ENCODE measurements at places on chromosomes 13 and 19.

GRCh38 chr19:947707-948539 lies 22.1 kb downstream of the ARID3A start:
- peak; percentile 35 for DNase-seq

- DNase-seq: peak; percentile 95
Observed at GRCh38 chr19:662962-663681, at the start of gene RNF126. RNF126 (minus strand) TSS chr19:663214; CDS start chr19:663121, 93 bp downstream.

DNA sequence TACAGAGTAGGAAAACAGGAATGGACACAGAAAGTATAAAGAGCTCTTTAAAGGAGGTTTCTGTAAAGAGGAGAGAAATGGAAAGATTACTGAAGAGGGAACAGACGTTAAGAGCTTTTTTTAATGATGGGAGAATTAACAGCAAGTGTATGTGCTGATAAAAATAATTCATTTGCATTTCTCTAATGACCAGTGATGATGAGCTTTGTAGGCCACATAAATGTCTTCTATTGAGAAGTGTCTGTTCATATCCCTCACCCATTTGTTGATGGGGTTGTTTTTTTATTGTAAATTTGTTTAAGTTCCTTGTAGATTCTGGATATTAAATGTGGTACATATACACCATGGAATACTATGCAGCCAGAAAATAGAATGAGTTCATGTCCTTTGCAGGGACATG lies 40.0 kb downstream of the MYO16 start:
- no peak for DNase-seq

GRCh38 chr13:78468621-78469020 lies 134.7 kb downstream of the POU4F1 start:
- DNase-seq: no peak

- no peak for DNase-seq
Observed at GRCh38 chr13:96279904-96280303, 190.0 kb downstream of the HS6ST3 start.

- DNase-seq: no peak
Observed at GRCh38 chr19:28292822-28293500, 920.0 kb downstream of the UQCRFS1 start.

GRCh38 chr13:28089065-28089464 lies 11.3 kb downstream of the FLT3 start:
- DNase-seq: no peak

- DNase-seq: no peak
Observed at GRCh38 chr13:51258612-51259548, 36.7 kb downstream of the FAM124A start.

GRCh38 chr13:77811381-77811780 lies 107.2 kb downstream of the EDNRB start:
- no peak for DNase-seq

DNA sequence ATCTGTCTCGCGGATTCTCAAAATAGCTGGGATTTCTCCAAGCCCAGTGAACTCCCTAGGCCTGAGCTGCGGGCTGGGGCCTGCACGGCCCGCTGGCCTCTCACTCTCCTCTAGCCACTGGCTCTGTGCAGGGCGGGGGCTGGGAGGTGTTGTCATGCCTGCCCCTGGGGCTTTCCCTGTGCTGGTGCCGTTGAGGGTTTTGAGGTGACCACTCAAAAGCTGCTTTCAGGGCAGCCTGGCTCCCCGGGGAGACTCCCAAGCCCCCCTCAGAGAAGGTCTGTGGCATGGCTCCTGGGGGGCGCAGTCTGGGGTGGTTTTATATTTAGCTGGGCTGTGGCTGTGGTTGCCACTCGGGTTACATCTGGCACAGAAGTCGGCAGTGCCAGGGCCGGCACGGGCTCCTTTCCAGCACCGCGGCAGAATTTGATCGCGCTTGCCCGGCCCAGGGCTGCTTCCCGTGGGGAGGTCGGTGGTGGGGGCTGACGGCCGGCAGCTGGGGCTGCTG lies 10.0 kb downstream of the NDUFB7 start:
- peak; percentile 43 for DNase-seq

DNA sequence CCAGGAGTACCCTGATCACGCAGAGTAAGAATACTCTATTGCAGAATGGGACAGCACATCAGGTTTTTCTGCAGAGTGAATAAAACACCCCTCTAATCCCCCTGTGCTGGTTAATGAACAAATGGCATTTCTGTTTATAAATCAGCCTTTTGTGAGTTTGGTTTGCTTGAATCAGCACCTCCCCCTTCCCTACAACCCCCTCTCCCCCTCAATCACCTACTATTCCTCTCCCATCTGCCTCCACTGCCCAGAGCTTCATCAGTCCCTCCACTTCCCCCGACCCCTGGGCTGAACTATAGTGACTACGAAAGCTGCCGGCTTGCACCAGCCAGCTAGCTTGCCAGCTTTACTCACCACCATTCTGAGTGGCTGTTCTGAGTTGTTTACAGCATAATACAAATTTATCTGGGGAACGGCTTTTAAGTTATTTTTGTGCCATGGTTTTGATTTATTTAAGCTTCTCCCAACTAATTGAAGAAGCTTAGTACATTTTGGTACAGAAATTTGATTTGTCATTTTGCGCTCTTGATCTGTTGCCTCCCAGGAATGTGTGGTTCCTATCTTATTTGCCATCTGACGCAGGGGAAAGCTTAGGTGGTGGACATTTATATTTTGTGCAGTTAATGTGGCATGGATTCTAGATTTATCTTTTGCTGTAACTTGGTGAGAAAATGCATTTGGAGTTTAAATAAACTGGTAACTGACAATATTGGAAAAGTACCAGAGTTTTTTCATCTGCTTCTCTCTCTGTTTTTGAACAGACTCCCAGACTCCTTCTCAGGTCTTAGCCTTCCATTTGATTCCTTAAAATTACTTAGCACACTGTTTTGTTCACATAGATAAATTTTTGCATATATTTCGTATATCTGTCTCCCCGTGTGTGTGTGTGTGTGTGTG lies 41.7 kb upstream of the WDFY2 start:
- DNase-seq: no peak

- DNase-seq: no peak
Observed at GRCh38 chr13:35768551-35768950, 292.1 kb upstream of the MAB21L1 start.

DNA sequence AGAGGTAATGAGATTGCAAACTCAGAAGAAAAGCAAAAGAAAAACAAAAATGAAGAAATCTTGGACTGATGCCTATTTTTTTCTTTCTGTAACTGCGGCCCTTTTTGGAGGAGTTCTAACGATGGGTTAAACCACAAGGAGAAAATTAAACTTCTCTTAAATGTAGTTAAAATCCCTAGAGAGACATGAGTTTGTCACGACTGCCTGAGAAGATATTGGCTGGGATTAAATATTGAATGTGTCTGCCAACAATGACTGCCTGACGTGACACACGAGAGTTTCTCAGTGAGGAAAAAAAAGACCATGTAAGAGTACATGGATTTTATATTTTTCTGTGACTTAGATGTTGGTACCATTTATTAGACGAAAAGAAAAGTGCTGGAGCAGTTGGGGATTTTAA lies 1013.4 kb downstream of the PCDH9 start:
- no peak for DNase-seq

DNA sequence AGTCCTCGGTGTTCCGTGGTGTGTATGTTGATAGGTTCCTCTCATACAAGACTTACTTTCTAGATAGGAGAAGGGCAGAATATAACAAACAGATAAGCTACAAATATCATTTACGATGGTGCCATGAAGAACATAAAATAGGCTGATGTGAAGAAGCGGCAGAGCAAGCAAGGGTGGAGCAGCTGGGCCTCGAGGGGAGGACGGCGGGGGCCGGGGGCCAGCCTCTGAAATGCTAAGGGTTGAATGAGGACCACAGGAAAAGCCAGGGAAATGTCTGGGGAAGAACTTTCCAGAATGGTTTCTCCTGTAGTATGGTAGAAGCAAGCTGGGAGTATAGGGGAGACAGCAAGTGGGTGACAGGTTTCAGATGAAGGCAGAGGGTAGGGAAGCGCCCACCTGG lies 529.5 kb downstream of the LIG4 start:
- DNase-seq: no peak

DNA sequence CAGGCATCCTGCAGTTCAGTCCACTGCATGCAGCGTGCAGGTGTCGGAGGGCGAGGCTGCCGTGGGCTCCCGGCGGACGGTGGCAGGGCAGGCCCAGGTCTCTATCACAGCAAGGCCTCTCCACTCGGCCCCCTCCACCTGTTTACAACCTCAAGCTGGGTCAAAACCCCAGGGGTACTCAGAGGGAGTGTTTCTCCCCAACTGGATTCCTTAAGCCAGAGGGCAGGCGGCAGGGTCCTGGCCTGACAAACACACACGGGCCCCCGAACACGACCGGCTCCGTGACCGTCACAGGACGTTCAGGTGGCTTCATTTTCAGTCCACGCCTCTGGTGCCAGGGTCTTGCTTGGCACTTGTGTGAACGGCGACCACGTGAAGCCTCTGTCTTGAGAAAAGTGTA lies 23.5 kb downstream of the RASA3 start:
- DNase-seq: no peak

GRCh38 chr19:34217952-34218817 lies 36.2 kb upstream of the GARRE1 start:
- peak; percentile 77 for DNase-seq

DNA sequence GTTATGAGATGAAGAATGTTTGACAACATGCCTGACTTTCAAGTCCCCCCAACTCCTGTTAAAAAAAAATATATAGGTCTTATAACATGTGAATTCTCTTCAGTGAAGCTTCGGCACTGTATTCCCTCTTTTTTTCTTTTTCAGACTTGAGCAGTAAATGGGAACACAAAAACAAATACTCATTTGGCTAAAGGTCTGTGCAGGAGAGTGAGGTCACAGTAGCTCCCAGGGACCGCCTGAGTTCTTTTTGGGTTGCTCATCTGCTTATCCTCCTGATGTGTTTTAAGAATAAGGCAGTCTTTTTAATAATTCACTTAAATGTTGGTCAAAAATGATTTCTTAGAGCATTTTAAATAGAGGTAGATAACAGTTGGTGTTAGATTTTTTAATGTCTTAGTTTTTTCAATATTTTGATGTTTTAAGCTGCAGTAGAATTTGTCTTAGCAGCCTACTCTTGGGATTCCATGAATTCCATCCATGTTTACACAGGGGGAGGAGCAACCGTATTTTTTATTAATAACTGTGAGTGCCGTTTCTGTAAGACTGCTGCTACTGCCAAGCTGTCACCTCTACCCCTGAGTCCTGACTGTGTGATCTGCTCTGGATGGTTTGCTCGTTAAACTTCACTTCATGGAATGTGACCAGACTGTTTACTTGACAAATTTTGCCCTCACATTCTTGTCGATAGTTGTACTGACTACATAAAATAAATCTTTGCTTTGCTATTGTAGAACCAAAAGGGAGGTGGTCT lies 14.9 kb downstream of the HNRNPM start:
- DNase-seq: no peak

- DNase-seq: no peak
Observed at GRCh38 chr19:27758626-27759505, 1454.1 kb downstream of the UQCRFS1 start.

- DNase-seq: no peak
Observed at GRCh38 chr19:2627319-2627829, 75.1 kb downstream of the GNG7 start.

DNA sequence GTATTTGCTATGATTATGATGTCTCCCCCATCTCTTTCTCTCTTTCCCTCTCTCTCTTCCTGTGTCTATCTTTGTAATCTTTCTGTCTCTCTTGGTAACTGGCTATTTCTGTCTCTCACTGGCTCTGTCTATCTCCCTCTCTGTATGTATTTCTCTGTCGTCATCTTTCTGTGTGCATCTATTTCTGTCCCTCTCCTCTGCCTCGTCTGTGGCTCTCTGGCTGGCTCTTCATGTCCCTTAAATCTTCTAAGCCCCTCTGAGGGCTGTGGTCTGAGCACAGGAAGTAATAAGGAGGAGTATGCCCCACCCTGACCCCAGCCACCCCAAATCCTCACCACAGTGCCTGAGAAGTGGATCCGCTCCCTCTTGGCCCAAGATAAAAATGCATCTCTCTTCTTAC lies 104.4 kb downstream of the DNAJC15 start:
- DNase-seq: no peak

DNA sequence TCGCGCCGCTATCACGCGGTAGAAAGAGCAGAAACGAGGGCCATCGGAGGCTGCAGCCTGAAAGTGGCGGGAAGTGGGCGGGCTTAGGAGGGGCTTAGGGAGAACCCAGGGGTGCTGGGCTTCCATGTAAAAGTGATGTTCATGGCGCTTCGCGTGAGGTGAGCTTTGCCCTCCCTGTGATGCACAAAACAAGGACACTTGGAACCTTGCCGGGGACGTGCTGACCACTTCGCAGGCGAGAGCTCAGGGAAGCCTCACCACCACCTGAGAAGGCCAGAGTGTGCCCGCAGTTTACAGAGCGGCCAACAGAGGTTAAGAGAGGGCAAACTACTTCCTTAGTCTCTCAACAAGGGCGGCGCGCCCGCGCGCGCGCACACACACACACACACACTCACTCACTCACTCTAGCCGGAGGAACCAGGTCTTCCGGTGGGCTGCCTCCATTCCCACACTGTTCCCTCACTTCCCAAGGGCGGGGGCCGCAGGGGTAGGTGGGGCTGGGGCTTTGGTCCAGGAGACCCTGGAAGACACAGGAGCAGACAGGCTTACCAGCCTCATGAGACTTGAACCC lies 651 bp downstream of the GAPDHS start:
- peak; percentile 43 for DNase-seq

GRCh38 chr13:59398661-59399060 lies 765.1 kb downstream of the DIAPH3 start:
- DNase-seq: no peak

- DNase-seq: no peak
Observed at GRCh38 chr13:34294483-34295129, 476.7 kb downstream of the RFC3 start.

- DNase-seq: no peak
Observed at GRCh38 chr13:50140153-50140552, 124.9 kb downstream of the KCNRG start.

GRCh38 chr13:50014386-50014785 lies 858 bp upstream of the KCNRG start:
- DNase-seq: no peak

DNA sequence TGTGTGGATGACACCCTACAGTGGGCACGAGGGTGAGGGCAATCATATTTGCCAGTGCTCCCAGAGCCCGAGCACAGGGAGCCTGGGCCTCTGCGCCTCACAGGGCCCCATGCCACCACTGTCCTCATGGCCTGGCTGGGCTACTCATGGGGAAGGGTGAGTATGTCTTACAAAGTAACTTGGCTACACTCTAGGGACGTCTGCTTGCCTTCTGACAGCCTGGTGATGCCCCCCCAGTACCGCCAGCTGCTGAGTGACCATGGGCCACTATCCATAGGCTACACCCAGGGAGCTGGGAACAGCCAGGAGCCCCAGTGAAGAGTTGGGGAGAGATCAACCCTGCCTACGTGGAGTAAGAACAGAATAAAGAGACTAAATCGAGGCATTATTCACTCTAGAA lies 78.8 kb downstream of the SERP2 start:
- DNase-seq: no peak

Data from CD4-positive, alpha-beta T cell treated with Interleukin-12 subunit alpha and Interleukin-12 subunit beta, for 1 hour (primary cell).